ENCODE measurements at places on chromosomes 5 and 9.

- DNase-seq: no peak
Observed at GRCh38 chr9:15369871-15370270, 52.8 kb upstream of the SNAPC3 start.

DNA sequence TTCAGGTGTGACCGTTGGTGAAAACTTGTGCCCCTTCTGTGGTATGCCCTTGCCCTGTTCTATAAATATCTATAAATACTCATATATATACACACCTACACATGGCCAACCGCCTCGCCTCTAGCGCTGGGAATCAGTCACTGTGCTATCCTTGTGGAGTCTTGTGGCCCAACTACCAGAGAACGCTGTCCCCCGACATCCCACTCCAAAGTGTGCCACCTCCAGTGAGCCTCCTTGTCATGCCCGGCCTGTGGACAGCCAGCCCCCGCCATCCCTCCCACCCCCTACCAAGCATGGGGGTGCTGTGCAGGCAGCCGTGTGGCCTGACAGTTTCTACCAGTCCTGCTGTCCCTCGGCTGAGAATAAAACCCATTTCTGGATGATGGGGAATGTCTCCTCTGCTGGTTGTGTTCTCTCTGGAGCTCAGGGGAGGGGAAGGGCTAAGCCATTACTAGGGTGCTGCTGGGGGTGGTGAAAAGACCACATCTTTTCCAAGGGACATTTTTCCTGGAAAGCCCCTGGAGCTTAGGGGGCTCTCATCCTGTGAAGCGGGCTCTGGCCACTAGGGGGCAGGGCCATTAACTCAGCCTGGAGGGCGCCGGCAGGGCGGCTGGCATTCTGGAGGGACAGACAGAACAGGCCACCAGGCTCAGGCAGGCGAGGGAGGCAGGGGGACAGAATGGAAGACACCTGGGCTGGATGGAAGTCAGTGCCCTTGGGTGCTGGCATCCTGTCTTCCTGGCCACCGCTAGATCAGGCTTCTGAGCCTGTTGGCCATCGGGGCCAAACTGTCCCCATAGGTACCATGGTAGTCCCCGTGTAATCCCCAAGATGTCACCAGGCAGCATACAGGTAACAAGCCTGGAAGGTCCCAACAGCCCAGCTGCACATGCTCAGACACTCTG lies 20.7 kb downstream of the GOLGA2 start:
- DNase-seq: no peak

DNA sequence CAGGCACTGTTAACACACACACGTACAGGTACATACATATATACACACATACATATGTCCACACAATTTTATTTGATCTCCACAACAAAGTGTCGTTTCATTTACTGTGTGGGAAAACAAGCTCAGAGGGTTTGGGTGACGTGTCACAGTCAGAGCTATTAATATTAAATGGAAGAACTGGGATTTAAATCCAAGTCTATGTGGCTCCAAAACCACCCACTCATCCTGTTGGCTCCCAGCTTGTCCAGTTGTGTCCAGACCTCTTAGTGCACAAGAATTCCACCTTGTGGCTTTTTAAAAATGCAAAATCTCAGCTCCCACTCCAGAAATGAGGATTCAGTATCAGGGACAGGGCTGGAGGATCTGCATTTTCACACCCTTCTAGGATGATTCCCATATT lies 52.3 kb upstream of the PTPDC1 start:
- DNase-seq: no peak

- DNase-seq: no peak
Observed at GRCh38 chr9:1995084-1995483, 20.1 kb upstream of the SMARCA2 start.

DNA sequence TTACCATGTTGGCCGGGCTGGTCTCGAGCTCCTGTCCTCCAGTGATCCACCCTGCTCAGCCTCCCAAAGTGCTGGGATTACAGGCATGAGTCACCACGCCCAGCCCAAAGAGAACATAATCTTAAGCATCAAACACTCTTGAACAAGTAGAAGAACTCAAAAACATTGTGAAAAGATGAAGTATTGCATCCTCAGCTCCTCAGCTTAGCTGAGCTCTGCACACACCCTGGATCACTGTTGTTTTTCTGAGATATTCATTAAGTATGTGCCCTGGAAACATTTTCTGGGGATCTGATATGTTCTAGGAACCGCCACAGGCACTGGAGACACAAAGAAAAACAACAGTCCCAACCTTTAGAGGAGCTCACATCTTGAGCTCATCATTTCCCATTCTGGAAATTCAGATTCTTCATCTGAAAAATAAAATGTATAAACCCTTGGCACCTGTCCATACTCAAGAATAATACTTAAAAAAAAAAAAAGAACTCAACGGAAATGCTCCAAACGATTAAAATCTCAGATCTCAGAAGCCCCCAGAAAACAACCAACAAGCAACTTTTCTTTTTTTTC lies 62.2 kb upstream of the ZNF462 start:
- DNase-seq: no peak

DNA sequence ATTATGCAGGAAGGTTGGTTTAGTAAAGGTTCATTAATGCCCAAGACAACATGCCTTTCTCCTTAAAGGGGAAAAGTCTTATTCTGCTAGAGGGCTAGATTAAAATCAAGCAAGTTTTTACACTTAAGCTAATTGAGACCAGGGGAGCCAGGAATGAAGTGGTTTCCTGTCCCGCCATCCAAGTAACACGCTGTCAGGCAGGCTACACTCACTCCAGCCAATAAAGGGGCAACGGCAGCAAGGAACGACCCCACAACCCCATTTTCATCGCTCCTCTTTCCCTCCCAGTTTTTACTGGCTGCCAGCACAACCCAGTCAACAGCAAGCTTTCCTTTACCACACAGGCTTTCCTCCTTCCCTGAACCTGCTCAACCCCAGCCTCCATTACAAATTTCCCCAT lies 225.1 kb downstream of the DCP2 start:
- no peak for DNase-seq

- DNase-seq: no peak
Observed at GRCh38 chr9:113886933-113887332, 10.8 kb downstream of the ZNF618 start.

GRCh38 chr5:96661855-96662724 lies at the start of gene CAST:
Gene CAST (plus strand): TSS chr5:96662376. CDS start chr5:96662423, 47 bp downstream.
- no peak for DNase-seq

- DNase-seq: no peak
Observed at GRCh38 chr9:130914417-130915095, 17.9 kb upstream of the QRFP start.

- no peak for DNase-seq
Observed at GRCh38 chr5:124457101-124457500, 289.3 kb downstream of the ZNF608 start.

GRCh38 chr9:136409557-136410455 lies 608 bp downstream of the ENTR1 start:
- DNase-seq: no peak

DNA sequence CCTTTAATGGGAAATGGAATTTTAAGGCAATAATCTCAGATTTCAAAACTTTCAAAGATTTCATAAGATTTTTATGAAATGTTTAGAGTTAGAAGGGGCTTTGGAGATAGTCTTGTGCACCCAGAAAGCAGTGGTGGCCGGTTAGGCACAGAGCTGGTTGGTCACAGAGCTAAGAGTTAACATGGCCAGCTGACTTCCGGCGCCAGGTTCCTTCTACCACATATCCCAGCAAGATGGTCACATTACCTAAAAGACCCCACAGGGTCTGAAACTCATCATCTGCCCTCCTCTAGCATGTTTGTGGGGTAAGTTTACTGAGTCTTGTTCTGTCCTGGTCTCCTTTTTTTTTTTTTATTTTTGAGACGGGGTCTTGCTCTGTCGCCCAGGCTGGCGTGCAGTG lies 19.3 kb downstream of the QRFP start:
- DNase-seq: no peak

- no peak for DNase-seq
Observed at GRCh38 chr5:40277161-40277906, 402.4 kb upstream of the PTGER4 start.

DNA sequence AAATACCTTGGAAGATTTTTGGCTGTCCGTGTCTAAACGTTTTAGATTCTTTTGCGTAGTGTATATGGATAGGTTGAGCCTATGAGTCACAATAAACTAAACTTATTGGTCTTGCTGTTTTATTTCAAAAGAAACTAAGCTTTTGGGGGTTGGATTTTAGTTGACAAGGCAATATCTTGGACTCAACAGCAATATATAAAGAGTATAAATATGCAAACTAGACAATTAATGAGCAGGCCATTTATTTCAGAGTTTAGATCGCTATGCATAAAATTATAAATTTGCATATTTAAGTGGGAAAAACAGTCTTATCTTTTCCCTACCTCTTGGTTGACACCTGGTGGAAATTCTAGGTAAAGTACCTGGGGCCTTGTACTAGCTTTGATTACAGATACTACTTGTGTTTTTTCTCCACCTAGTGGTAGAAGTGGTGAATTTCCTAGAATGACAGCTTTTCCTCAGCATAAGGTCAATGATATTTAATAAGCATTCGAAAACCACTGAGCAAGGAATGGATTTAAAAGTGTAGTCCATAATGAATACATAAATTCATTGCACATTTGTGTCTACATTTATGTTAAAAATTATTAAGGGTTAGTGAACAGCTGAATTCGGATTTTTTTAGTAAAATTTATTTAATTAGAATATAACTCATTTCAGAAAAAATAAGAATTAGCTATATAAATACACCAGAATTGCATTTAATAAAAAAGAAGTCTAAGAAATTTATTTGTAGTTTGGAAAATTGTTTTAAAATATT lies 1.7 kb upstream of the ARRDC3 start:
- DNase-seq: peak; percentile 33

DNA sequence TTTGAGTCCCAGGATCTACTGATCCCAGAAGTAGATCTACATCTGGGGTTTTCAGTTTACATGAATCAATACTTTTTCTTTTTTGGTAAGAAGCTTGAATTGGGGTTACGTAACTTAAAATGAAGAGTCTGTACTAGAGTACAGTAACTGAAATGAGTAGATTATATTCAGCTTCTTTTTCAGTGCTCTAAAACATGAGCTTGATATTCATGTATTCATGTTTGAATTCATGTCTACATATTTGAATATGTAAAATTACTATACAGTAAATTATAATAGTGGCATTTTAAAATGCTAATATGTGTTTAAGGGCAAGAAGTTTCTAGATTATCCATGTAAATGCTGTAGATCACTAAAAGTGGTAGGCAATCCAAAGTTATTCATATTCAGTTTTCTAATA lies 14.8 kb downstream of the POU5F2 start:
- no peak for DNase-seq

GRCh38 chr9:126761274-126761673 lies 43.6 kb upstream of the ZBTB43 start:
- no peak for DNase-seq

DNA sequence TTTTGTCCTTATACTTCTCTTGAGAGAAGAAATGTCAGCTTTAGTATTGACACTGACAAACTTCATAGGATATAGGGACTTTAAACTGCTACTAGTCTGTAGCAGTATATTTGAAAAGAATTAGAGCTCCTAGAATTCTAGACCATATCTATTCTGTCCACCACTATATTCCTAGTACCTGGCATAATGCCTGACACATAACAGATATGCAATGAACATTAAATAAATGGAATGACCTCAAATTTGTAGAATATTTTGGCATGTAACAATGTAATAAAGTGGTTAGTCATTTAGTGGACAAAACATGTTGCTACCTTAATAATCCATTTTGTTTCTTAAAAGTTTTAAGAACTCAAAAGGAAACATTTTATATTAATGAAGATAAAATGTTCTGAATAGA lies 57.5 kb downstream of the HOMER1 start:
- DNase-seq: no peak

- no peak for DNase-seq
Observed at GRCh38 chr5:29614206-29614605, 1579.3 kb upstream of the CDH6 start.

- no peak for DNase-seq
Observed at GRCh38 chr5:109947667-109948066, 257.9 kb downstream of the MAN2A1 start.

- no peak for DNase-seq
Observed at GRCh38 chr9:135770203-135770535, 68.2 kb downstream of the KCNT1 start.

- no peak for DNase-seq
Observed at GRCh38 chr9:121589986-121590385, 61.4 kb upstream of the DAB2IP start.

DNA sequence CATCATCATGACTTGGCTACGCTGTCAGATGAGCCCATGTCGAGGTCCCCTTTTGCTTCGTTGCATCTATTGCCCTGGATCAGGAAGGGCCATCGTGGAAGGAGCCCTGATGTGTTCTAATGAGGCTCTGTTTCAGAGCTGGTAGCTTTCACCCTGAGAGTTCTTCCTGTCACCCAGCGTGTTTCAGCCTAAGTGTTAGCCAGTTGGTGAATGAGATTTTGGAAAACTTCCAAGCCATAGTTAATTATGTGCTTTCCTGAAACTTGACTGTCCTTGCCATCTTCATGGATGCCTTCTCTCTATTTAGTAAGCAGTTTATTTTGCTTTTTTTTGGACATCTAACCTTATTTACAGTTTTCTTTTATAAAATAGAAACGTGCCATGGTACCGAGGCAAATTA lies 1695.4 kb upstream of the WWC1 start:
- no peak for DNase-seq

GRCh38 chr9:137275203-137275587 lies 2.3 kb upstream of the TOR4A start:
- no peak for DNase-seq

DNA sequence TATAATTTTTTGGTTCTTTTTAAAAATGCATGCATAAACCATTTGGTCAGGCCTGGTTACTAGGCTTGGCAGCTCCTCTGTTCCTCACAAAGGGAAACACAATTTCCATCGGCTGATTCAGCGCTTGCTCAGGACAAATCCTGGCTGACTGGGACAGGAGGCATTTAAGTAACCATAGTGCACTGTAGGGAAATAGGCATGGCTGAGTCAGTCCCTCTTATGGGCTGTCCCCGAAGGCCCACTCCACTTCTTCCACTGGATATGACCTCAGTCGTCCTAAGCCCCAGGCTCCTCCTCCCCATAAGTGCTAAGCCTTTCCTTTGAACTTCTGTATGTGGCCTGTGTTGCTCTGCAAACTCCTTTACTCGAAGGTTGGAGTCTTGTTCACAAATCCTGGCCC lies 71.2 kb upstream of the GLIS3 start:
- DNase-seq: no peak

- DNase-seq: no peak
Observed at GRCh38 chr5:153508700-153509099, 18.2 kb downstream of the GRIA1 start.

DNA sequence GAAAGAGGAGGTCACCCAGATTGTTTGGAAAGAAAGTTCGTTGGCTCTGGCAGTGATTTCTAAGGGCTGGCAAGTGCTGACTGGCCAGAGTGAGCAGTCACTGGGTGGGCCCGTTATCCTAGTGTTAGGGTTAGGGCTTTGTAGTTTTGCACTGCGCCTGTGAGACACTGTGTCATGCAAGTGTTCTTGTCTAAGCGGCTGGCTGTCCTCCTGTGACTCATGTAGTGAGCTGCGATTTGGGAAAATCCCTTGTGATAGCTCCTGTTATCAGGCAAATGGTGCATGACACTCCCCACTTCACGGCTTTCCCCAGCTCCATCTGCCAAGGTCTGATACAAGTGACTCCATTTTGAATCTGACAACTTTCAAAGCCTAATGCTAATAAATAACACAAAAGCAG lies 526.0 kb upstream of the ADAMTS16 start:
- no peak for DNase-seq

- no peak for DNase-seq
Observed at GRCh38 chr5:135593886-135594285, 15.1 kb upstream of the CXCL14 start.

GRCh38 chr5:30100148-30100713 lies 1093.3 kb upstream of the CDH6 start:
- no peak for DNase-seq

- DNase-seq: no peak
Observed at GRCh38 chr9:37617832-37618231, 25.4 kb upstream of the TOMM5 start.

GRCh38 chr5:55636683-55637082 lies 75.4 kb downstream of the SLC38A9 start:
- no peak for DNase-seq

Measured in GF-D8 (cell line).